ENCODE measurements at places on chromosomes 6 and 20.

- DNase-seq, result no peak
Measured at GRCh38 chr6:3128356-3129108, 10.0 kb downstream of the BPHL start.

GRCh38 chr6:136253734-136254133, 3.6 kb upstream of the MTFR2 start:
- no peak for DNase-seq

DNA sequence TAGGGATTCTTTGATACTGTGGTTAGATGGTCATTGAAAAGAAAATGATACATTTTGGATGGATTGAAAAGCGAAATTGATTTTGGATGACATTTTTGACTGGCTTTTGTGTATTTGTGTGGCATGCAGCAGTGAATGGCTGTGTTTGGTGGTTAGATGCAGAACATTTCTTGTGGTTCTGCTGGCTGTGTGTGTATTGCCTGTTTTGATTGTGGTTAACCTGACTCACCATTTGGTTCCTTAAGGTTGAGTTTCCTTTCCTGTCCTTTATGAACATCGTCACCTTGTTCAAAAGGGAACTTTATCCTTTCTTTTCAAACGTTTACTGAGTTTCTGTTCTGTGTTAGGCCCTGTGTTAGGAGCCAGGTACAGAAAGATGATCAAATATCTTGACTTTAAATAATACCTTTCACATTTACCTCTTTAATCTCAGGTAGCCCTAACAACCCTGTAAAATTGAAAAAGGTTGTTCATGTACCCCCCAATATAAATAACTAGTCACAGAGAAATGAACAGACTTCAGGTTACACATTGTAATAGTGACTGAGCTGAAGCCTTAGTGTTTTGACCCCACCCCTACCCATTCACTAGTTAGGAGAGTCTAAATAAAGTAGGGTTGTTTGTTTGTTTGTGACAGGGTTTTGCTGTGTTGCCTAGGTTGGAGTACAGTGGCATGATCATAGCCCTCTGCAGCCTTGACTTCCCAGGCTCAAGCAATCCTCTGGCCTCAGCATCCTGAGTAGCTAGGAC, 23.8 kb downstream of the ANKS1A start:
- DNase-seq, result no peak

DNA sequence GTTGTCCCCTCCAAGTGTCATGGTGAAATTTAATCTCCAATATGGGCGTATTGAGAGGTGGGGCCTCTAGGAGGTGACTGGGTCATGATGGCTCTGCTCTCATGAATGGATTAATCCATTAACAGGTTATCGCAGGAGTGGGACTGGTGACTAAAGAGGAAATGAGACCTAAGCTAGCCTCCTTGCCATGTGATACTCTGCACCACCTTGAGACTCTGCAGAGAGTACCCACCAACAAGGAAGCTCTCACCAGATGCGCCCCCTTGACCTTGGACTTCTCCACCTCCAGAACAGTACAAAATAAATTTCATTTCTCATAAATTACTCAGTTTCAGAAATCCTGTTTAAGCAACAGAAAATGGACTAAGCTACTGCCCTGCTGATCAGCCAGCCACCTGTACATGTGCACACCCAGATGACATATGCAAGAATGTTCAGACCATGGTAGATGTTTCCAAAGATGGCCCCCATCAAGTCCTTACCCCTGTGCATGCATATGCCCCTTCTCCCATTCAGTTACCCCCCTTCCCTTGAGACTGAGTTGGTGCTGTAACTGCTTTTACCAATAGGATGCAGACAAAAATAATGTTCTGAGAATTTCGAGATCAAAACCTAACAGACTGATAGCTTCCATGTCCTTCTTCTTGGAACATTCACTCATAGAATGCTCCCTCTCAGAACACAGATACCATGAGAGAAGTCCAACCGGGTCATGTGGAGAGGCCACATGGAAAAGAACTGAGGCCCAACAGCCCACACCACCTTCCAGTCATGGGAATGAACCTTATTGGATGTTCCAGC, 28.4 kb downstream of the MAP3K5 start:
- no peak for DNase-seq

DNA sequence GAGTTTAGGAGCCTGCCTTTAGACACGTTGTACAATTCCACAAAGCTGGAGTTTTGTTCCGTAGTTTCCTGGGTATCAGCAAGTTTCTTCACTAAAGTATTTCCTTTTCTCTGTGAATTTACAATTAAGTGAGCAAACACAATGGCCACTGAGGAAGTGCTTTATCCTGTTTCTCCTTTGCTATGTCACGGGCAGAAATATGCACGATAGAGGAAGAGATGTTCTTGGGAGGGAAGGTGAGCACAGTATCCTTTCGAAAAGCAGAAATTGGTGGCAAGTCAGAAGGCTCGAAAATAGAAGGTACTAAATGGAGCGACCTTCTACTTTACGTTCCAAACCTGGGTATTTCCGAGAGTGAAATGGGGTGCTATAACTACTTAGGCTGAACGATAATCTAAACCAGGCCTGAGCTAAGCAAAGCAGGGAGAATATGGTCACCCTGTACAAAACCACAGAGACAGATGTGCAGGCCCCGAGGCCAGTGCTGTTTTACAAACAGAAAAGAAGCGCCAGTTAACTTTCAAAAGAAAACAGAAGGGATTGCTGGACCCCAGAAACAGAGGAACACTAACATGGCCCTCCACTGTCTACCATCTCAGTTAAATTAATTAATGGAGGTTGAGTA, 259.6 kb downstream of the TBC1D7 start:
- DNase-seq, result no peak

DNA sequence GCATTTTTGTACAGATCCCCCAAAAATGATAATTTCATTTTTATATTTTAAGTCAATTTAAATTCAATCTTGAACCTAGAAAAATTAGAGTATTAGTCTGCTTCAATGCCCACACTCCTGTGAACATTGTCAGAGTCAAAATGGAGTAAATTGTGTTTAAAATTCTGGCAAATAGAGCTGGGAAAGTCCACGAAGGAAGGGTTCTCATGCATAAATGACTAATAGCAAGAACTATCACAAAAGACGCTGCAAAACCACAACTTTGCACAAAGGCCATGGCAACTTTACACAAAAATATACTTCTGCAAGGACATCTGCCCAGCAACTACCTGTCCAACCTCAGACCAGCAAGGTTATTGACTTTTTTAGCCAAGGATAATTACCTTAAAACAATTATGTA, 203.2 kb upstream of the SMLR1 start:
- no peak for DNase-seq

DNA sequence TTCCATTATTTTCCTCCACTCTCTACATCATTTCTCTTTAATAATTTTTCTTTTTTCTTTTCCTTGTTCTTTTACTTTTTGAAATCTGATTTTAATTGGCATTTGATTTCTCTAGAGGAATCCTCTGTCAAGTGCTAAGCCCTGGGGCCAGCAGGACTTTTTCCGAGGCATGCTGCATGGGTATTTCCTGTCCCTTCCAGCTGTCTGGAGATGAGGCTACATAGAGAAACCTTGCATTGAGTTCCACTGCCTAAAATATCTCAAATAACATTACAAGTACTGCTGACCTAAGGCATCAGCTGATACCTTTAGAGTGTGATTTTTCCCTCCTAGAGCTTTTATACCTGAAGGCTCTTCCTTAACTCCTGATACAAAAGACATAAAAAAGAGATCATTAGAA, 6.2 kb downstream of the RNF217 start:
- no peak for DNase-seq

DNA sequence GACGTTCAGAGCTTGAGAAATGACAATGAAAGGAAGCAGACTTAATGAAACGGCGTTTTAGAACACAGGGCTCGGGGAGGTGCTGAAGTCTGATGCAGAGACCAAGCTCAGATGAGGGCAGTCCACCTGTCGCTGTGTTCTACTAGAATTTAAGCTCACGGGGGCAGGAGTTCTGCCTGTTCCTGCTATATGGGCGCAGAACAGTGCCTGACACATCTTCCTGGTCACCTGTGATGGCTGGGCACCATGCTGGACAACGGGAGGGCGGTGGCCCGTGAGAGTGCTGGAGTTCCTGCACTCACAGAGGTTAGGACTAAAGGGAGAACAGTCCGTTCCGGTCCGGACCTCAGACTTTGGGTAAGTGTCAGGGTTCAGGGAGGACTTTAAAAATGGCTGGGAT, 130.6 kb downstream of the ERMARD start:
- DNase-seq, result no peak

DNA sequence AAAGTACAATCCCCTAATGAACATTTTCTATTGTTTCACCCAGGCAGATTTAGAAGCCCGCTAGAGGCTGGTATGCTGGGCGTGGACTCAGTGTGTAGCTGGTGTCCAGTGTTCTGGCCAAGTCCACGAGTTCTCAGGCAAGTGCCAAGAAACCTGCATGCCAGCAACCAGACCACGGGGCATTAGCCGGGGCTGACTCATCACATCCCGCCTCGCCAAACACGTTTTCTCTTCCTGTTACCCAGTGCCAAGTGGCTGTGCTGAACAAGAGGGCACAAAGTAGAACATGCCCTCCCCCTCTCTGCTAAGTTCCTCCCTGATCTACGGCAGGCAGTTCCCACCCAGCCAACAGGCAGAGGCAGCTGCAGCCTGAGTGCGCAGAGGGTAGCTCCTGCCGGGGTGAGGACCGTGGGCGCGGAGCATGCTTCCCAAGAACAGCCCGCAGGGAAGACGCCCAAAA, 29.6 kb downstream of the RAMACL start:
- no peak for DNase-seq

DNA sequence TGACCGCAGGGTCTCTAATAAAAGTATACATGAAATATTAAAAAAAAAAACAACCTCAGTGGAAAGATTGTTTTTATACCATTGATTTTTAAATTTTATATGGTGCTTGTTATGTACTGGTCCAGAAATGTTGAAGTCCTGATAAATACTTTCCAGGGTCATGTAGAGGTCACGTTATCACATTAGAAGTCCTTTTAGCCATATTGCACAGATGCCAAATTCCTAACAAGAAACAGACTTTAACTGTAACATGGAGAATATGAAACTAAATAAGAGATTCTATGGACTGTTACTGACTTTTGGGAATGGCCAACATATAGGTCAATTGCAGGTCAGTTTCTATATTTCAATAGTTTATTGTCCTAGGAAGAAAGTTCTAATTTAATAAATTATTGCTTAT, 89.0 kb downstream of the ADGRB3 start:
- no peak for DNase-seq

DNA sequence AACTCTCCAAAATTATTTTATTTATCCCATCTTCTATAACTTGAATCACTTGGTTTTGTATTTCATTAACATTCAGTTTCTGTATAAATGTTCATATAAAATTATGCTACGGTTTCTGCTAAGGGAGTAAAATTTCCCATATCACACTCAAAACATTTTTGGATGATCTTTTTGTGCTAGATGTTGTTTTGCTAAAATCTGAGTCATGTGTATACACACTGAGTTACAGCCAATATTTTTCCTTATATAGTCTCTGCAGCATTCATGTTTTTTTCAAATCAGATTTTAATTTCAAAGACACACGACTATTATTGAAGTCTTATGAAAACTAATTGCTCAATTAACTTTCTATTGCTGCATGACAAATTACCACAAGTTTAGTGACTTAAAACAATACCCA, 54.3 kb upstream of the SLC2A12 start:
- DNase-seq, result no peak

DNA sequence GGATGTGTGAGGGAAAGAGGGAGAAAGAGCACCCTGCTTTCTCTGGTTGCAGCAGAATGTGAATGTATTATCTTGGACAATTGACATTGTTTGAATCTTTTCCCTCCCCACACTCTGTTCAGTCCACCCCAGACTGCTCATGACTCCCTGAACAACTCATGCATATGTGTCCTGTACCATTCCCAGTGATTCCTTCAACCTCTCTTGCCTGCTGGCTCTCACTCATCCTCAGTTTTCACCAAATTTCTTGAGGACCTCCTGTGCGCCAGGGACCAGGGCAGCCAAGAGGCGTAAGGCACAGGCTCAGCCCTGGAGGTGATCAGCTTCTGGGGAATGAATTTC, 5.4 kb downstream of the NOX3 start:
- DNase-seq, result no peak

GRCh38 chr20:11454966-11455799, 462.5 kb upstream of the BTBD3 start:
- no peak for DNase-seq

DNA sequence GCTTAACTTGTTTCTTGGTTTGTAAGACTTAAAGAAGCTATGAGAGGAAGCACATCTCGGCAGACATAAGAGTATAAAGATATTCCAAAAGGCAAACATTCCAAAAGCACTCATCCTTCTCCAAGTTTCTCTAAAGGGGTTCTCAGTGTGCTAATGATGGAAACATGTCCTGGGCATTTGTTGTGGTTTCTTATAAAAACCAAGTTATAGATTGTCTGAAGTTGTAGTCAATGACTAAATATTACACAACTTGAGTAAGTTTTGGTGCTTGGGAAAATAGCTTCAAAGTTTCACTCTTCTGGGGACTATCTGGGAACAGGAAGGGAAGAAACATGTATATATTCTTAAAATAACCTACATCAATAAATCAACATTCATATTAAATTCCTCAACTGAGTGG, 128.3 kb upstream of the TBX18 start:
- DNase-seq, result no peak

DNA sequence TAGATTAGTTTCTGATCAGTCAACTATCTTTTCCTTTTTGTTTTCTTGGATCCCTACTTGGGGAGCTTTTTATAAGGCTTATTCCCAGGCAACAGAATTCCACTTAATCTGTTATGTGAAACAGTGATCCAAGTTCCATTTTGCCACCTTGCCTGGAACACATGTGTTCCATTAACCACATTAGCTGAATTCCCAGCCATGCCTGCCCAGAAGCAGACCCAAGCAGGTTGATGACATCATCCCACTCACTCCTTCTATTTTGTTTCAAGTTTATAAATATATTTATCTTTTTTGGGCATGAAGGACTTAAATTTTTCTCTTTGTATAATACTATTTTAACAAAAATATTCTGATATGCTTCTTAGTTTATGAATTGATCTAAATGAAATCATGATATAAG, 587.4 kb downstream of the GRIK2 start:
- DNase-seq, result no peak

GRCh38 chr6:220721-221475, 71.4 kb upstream of the DUSP22 start:
- DNase-seq, result no peak

DNA sequence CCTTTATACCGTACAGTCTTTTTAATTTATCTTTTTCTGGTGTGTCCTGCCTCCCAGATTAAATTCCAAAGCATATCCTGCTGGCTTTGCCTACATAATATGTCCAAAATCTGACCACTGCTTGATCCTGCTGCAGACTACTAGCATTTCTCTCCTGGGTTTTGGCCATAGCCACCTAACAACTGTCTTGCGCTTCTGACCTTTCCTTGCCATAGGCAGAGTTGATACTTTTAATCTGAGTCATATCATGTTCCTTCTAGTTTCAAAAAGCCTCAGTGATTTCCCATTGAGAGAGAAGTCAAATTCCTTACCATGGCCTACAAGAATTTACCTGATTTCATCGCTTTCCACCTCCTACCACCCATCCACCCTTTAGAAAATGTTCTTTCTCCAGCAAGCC, 104.8 kb downstream of the BCKDHB start:
- no peak for DNase-seq

DNA sequence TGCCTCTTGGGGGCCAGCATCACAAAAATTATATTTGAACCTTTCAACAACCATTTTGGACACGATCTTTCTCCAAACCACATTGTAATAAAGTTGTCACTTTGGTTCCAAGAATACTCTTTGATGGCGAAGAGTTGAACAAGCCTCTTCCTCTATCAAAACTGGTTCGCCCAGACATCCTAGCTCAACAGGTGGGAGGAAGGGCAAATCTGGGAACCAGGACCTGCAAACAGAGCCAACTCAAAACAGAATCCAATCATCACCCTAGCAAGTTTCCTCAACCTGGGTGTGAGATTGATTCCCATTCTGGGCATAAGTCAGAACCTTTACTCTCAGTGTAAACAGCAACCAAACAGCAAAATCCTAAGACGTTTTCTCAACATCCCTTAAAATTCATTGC, 141.2 kb upstream of the RREB1 start:
- no peak for DNase-seq
